ENCODE measurements at places on chromosomes 1 and 21.

DNA sequence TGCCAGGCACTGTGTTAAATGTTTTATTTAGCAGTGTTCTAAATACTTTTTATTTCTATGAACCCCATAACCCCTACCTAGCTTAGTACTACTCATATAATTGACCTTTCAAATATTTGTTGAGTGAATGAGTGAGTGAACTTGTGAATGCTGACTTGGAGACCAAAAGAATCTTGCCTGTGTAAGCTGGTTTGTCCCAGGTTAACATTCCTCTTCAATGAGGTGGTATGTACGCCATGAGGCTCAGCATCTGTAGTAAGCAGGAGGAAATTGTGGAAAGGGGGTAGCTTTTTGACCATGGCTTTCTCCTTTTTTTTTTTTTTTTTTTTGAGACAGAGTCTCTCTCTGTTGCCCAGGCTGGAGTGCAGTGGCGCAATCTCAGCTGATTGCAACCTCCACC lies 14.6 kb downstream of the MED18 start:
- no peak for DNase-seq

DNA sequence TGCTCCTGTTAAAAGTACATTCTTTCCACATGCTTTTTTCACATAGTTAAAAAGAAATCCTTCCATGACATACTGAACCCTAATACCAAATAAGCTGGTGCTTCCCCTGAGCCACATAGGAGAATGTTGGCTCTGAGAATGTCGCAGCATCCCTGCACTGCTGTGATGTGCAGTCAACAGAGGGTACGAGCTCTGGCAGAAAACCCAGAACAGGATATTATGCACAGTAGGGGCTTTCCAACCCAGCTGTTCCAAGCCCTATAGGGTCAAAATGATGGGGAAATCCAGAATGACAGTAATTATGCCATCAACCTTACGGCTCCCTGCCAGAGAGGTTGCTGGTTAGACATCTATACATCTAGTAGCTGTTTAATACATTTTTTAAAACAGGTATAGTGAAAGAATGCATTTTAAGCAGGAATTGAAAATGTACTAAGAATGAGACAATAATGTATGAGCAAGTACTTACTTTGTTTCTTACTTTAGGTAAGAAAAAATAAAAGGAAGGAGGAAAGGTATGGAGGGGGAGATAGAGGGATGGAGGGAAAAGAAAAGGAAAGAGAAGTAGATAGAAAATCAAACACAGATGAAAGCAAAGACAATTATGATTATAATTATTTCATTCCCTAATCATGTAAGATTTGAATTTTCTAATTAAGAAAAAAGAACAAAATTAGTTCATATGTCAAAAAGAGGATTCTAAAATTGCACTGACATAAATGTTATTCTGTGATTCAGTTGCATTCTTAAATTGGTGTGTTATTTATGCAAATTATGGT lies 126.0 kb downstream of the NR5A2 start:
- DNase-seq: no peak

- DNase-seq: no peak
These were observed 689.7 kb upstream of the PRMT6 start for GRCh38 chr1:106366627-106367319.

GRCh38 chr1:199931666-199932377 lies 95.7 kb upstream of the NR5A2 start:
- DNase-seq: no peak

DNA sequence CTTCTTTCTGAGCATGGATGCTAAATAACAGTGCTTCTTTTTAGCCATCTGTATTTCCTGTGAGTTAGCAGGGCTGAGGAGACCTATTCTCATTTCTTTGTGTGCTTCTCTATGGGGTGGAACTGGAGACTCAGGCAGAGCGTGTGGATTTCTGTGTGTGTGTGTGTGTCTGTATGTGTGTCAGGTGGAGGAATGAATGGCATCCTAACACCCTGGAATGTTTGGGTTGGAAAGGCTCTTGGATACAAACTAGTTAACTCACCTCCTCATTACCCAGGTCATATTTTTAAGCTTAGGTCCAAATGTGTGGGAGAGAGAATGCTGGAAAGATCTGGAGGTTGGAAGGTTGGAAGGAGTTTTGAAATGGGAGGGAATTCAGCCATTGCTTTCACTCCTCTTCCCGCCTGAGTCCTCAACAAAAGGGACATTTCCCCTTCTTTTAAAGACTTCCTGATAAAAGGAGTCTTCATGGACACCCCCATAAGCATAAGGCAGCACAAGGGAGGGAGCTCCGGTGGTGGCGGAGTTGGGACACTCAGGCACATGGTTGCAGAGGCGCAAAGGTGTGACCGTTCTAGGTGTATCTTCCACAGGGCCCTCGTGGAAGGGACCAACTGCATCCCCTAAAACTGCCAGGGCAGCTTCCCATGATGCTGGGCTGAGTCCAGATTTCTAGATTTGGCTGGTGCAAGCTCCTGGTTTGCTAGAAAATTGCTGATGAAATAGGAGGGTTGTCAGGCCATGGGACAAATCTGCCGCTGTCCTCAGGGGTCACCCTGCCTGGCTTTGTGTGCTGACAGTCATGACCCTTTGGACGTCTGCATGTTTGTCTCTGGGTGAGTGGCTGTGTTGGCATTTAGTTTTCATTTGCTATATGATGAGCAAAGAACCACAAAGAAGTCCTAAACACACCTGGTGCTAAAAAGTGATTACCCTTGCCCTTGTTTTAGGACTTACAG lies 37.6 kb downstream of the MTARC1 start:
- no peak for DNase-seq

- DNase-seq: no peak
These were observed 57.3 kb downstream of the SYF2 start for GRCh38 chr1:25174730-25175612.

- peak; percentile 54 for DNase-seq
These were observed at the start of gene AGRN for GRCh38 chr1:1020000-1020404. Gene AGRN (plus strand): TSS chr1:1020120. CDS start chr1:1020173, 53 bp downstream.

DNA sequence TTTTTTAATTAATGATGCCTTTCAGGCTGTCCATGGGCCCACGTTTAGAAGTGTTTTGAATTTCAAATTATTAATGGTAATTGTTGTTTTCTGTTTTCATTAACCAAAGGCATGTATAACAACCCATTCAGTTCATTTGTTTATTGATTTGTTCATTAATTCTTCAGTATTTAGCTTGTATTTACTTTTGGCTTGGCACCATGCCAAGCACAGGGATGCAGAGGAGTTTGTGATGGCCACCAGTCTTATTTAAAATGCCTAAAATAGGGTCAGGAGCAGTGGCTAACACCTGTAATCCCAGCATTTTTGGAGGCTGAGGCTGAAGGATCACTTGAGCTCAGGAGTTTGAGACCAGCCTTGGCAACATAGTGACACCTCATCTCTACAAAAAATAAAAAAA lies 75.3 kb downstream of the ROR1 start:
- no peak for DNase-seq

DNA sequence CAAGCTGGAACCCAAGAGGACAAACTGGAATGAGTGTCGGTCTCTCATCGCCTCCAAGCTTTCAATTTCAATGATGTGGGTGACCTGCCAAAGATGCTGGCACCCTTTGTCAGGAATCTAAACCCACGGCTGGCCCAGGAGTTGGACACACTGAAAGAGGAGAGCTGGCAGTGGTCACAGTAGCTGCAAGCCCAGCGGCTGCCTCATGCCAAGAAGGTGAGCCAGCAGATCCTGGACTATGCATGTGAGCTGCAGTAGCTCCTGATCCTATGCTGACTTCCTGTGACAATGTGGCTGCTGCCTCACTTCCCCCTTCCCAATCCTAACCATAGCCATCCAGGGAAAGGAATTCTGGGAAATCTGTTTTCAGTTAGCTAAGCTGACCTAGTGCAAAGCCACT lies 117.0 kb upstream of the VAV3 start:
- no peak for DNase-seq

DNA sequence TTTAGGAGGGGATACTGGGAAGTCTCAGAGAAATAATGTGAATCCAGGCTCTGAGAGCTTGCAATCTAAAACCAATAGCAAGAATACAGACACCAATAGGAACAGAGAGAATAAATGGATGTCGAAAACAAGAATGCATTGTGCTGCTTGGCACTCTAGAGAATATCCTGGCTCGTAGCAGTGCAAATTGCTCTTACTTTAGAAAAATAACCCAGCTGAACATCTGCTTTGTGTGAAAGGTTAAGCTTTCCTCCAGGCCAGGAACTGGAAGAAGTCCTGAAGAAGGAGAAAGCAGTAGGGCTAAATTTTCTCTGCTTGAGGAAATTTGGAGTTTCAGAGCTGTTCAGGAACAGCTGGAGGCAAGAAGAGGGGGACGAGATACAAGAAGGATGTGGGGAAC lies 382.3 kb downstream of the HHIPL2 start:
- DNase-seq: no peak

- peak; percentile 92 for DNase-seq
These were observed 8.5 kb upstream of the MEX3A start for GRCh38 chr1:156090840-156091188.

DNA sequence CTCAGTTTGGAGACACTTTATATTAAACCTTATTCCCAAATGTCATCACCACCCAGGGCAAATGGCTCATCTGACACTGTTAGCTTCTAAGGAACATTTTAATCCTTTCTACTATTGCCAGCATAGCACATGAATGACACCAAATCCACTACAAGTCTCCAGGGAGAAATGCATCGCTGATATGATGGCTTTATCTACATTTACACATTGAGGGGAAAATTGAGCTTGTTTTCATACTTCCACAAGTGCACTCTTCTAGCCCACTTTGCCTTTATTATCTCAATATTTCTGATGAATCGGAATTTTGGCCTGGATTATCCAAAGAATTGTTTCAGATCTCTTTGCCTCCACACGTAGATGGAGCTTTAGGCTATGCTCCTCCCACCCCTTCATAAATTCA lies 75.4 kb downstream of the RUNX1 start:
- DNase-seq: no peak

DNA sequence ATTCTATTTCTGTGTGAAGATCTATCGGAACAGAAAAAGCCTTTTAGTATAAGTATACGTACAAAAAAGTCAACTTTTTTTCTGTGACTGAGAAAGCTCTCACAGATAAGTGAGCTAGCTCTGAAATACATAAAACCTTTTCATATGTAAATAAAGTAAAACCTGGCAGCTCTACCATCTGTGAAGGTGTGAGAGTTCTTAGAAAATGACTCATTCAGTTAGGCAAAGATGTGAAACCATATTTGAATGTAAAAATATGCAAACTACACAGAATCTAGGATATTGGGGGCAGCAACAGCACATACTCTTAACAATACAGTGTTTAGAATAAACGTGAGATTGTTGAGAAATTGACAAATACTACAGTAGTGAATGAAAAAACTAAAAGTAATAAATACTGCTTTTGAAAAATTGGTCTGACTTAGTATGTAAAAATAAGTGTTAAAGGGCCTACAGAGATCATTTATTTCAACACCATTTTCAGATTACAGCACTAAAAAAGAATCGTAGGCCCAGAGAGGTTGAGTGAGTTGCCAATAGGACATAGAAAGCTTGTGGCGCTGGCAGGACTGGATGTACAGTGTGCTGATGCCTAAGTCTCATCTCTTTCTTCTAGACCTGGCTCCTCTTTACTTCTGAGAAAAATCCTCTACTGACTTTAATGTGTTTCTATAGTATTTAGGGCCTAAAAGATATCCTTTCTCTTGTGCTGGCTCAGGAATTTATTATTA lies 19.8 kb downstream of the ATP6V1G3 start:
- no peak for DNase-seq

- no peak for DNase-seq
These were observed 4.4 kb downstream of the DENND4B start for GRCh38 chr1:153941826-153942725.

GRCh38 chr1:180000575-180000974 lies 46.0 kb downstream of the CEP350 start:
- DNase-seq: no peak

- DNase-seq: no peak
These were observed 250.5 kb upstream of the PKN2 start for GRCh38 chr1:88433556-88433955.

- DNase-seq: no peak
These were observed 7.4 kb upstream of the SARS1 start for GRCh38 chr1:109206339-109206738.

- no peak for DNase-seq
These were observed 17.5 kb downstream of the VASH2 start for GRCh38 chr1:212967801-212968200.

- DNase-seq: no peak
These were observed 72.7 kb upstream of the CNIH3 start for GRCh38 chr1:224543453-224543852.

- no peak for DNase-seq
These were observed 251.9 kb downstream of the PTPRU start for GRCh38 chr1:29488086-29488793.

Data from psoas muscle (tissue), 8 donors.